ENCODE measurements at places on chromosomes 1 and 21. TPM values are rescaled to one million over a fixed set of nuclear protein-coding genes. Genes with fewer than 3 reads are reported as not detected.

DNA sequence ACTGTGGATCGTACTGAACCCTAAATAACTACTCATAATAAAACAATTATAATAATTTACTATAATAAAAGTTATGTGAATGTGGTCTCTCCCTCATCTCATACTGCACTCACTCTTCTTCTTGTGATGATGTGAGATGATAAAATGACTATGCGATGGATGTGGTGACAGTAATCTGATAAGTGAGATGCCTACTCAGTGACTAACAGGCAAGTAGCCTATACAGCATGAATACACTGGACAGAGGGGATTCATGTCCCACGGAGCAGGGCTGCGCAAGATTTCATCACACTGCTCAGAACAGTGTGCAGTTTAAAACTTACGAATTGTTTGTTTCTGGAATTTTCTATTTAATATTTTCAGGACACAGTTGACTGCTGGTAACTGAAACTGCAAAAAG, 304.0 kb downstream of the DUSP10 start:
- no peak overlapping the region for H3K27ac ChIP-seq
- no peak overlapping the region for H3K4me3 ChIP-seq
- peaks cover 17% of the 10 kb centered on the region for H3K4me1 ChIP-seq
- DNase-seq = no peak
- H3K36me3 ChIP-seq = no peaks in the 10 kb centered on the region
- no peaks in the 10 kb centered on the region for H3K27me3 ChIP-seq

DNA sequence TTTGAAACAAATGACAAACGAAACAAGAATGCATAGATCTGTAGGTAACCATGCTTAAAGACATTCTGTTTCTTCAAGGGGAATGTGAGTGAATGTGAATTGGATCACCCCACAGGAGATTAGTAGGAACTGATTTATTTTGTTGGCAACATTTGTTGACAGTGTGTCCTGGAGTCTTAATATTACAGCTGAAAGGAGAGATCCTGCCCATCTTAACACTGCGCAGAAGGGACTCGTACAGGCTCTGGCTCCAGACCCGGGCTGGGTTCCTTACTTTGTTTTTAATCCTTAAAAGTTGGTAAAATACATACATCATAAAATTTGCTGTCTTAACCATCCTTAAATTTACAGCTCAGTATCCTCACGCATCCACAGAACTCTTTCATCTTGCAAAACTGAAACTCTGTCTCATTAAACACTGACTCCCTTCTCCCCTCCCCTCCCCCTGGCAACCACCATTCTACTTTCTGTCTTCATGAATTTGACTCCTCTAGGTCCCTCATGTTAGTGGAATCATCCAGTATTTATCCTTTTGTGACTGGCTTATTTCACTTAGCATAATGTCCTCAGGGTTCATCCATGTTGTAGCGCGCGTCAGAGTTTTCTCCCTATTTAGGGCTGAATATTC, 74.1 kb downstream of the GALNT2 start:
- H3K27ac ChIP-seq = no peak overlapping the region
- no peaks in the 10 kb centered on the region for H3K27me3 ChIP-seq
- no peak for DNase-seq
- no peak overlapping the region for H3K4me3 ChIP-seq
- H3K36me3 ChIP-seq = no peaks in the 10 kb centered on the region

DNA sequence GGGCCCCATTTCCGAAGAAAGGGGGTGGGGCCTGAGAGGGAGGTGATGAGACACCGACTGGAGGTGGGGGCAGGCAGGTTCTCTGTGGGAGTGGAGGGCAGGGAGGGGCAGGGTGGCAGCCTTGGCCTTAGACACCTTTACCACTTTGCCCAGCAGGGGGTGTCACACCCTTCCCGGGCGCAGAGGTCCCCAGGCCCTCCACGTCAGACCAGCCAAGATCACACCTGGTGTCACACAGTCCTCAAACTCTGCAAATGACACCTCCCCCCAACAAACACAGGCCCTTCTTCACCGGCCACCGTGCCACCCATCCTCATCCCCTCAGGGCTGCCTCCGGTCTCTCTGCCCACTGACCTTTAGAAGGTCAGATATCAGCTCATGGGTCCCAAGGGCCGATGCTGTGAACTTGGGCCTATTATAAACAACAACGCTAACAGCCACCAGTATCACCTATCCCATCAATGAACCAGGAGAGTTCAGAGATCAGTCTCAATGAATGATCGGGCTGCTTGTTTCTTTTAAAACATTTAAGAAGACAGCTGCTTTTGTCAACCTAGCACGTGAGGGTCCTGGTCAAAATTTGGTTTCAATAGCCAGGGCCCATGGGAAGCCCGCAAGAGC, 103.9 kb downstream of the CASZ1 start:
- peak; percentile 57 for DNase-seq
- no peaks in the 10 kb centered on the region for H3K36me3 ChIP-seq
- peaks cover 10% of the 10 kb centered on the region for H3K27me3 ChIP-seq

DNA sequence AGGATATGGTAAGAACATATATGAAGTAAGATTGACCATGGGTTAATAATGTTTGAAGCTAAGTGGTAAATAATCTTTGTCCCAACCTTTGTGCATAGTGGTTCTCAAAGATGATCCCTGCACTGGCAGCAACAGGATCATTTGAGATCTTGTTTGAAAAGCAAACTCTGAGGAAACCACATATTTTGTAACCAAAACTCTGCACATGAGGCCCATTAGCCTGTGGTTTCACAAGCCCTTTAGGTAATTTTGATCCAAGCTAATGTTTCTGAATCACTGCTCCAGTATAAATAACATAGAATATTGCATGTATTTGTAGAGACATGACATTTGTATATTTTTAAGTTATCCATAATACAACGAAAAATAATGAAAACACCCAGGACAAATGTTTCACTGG, 147.9 kb upstream of the RGS18 start:
- H3K4me3 ChIP-seq = no peak overlapping the region
- no peaks in the 10 kb centered on the region for H3K4me1 ChIP-seq
- no peaks in the 10 kb centered on the region for H3K27me3 ChIP-seq
- no peak for DNase-seq
- no peaks in the 10 kb centered on the region for H3K36me3 ChIP-seq

DNA sequence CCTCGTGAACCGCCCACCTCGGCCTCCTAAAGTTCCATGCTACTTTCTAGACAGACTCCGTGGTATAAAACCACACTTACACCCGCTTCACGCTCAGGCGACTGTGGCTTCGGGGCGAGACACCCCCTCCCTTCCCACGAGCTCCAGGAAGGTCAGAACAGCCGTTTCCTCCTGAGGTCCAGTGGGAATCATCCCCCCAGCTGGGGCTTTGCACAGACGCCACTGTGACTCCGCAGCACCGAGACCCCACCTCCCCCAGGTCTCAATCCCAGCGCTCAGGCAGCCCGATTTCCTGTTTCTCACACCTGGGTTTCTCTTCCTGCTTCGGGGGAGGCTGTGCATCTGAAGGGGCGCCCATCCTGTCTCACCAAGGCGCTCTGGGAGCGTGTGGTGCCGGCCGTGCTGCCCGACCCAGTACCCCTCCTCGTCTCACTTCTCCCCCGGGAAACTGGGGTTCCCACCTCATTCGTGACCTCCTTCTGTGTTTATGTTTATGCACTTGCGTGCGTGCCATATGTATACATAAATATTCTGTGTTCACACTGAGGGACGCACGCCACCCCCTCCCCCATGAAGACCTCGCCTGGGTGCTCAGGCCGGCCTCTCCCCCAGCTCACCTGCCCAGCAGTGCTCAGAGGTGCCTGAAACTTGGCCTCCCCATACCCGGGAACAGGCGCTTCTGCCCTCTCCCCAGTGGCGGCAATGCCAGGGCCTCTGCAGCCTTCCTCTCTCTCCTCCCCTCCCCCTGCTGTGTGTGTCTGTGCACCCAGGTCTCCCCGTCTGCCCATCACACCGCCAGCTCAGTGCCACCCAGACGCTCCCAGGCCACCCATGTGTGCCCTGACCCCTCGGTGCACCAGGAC, 14.6 kb downstream of the SLC35E2B start:
- DNase-seq = no peak
- no peaks in the 10 kb centered on the region for H3K4me1 ChIP-seq
- H3K27me3 ChIP-seq = no peaks in the 10 kb centered on the region
- no peak overlapping the region for H3K27ac ChIP-seq

GRCh38 chr1:151720974-151721787, at the start of gene RIIAD1:
RIIAD1 (plus strand) TSS chr1:151721522; CDS start chr1:151721537, 15 bp downstream.
- H3K4me1 ChIP-seq = no peaks in the 10 kb centered on the region
- H3K27ac ChIP-seq = no peak within 1 kb of the TSS
- peak within 1 kb of the TSS; percentile 49 for H3K4me3 ChIP-seq
- no peaks in the 10 kb centered on the region for H3K27me3 ChIP-seq

DNA sequence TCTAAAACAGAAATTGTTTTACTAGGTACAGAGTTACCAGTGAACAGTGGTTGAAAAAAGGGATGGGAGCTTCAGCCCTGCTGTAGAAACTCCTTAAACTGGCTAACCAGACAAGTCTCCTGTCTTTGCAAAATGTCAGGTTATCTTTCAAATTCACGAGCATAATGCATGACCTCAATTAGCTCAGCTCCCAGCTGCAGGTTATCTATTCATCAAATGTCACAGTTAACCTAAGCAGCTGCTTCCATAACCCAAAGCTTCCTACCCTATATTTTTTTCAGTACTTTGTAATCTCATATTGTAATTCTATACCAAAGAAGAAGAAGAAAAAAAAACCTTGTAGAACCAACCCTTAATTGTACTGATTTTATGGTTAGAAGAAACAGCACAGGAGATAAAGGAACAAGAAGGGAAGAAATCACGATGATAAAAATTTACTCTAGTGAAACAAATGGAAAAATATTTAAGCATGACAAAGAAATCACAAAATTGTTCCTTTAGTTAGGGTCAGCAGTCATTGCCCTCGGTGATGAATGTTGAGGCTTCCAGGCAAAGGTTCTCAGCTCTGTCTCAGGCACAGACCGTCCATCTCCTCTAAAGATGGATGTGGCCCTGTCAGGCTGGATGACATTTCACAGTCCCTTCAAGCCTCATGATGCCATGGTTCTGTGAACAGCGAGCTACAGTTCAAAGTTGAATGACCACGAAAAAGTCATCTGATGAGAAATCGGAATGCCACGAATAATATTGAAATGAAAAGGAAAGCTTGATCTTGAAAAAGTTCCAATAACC, 95.9 kb downstream of the PLD5 start:
- H3K27ac ChIP-seq = peak overlapping the region; percentile 80
- no peak overlapping the region for H3K4me3 ChIP-seq
- H3K4me1 ChIP-seq = peaks cover 37% of the 10 kb centered on the region
- H3K27me3 ChIP-seq = no peaks in the 10 kb centered on the region
- DNase-seq = peak; percentile 35

DNA sequence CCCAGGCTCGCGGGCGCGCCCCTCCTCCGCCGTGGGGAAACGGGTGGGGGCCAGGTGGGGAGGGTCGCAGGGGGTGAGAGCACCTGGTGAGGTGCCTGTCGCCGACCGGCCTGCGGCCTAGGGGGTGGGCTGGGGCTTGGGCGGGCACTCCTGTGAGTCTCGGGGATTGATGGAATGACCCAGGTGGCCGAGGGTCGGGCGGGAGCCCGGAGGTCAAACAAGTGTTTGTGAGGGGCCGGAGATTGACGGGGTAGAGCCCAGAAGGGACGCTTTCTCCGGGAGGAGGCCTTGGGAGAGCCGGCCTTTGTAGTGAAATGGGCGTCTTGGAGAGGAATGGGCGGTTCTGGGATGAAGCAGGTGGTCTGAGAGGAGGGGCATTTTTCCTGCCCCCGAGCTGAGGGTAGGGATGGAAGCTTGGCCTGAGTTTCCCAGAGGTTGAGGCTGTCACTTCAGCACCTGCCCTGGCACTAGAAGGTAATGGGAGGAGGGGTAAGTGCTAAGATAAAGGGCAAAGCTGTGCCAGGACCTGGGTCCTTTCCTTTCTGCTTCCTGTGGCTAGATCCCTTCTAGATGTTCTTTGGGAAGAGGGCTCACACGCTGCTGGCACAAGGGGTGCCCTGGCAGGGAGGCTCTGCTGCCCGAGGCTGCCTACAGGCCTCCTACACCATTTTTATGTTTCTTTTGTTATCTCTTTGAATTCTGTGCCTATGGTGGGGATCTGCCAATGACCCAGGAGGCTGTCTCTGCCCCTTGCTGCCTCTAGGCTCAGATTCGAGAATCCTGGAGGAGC, 56.1 kb downstream of the NDUFS5 start:
- H3K4me3 ChIP-seq = peak overlapping the region; percentile 61
- H3K27me3 ChIP-seq = peaks cover 22% of the 10 kb centered on the region
- H3K27ac ChIP-seq = no peak overlapping the region
- DNase-seq = no peak

- peak overlapping the region; percentile 91 for H3K27ac ChIP-seq
- H3K4me1 ChIP-seq = peaks cover 4% of the 10 kb centered on the region
- DNase-seq = peak; percentile 84
- no peaks in the 10 kb centered on the region for H3K27me3 ChIP-seq
- peaks cover 27% of the 10 kb centered on the region for H3K36me3 ChIP-seq
- peak overlapping the region; percentile 38 for H3K4me3 ChIP-seq
Measured at GRCh38 chr21:46295996-46296752, 10.0 kb downstream of the YBEY start.

- H3K4me3 ChIP-seq = no peak overlapping the region
- peaks cover 86% of the 10 kb centered on the region for H3K36me3 ChIP-seq
- no peak overlapping the region for H3K27ac ChIP-seq
- no peak for DNase-seq
- no peaks in the 10 kb centered on the region for H3K27me3 ChIP-seq
- no peaks in the 10 kb centered on the region for H3K4me1 ChIP-seq
Measured at GRCh38 chr1:77945345-77945744, 33.5 kb downstream of the FUBP1 start.

DNA sequence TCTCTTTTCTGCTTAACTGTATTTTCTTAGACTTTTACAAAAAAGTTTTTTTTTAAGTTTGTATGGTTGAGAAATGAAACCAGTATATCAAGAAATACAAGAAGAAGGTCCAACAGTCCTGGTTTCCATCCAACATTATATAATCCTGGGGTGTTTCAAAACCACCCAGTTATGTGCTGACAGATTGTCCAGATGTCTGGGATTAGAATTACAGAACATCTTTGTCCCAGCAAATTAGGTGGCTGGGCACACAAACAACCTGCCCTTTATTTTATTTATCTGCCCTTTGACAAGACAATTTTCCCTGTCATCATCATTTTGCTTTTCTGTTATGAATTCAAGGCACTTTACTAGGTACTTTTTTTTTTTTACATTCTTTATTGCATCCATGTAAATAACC, 622.1 kb downstream of the PLPP3 start:
- no peak overlapping the region for H3K27ac ChIP-seq
- H3K27me3 ChIP-seq = peaks cover 4% of the 10 kb centered on the region
- H3K36me3 ChIP-seq = no peaks in the 10 kb centered on the region
- no peak for DNase-seq
- no peak overlapping the region for H3K4me3 ChIP-seq
- H3K4me1 ChIP-seq = no peaks in the 10 kb centered on the region

DNA sequence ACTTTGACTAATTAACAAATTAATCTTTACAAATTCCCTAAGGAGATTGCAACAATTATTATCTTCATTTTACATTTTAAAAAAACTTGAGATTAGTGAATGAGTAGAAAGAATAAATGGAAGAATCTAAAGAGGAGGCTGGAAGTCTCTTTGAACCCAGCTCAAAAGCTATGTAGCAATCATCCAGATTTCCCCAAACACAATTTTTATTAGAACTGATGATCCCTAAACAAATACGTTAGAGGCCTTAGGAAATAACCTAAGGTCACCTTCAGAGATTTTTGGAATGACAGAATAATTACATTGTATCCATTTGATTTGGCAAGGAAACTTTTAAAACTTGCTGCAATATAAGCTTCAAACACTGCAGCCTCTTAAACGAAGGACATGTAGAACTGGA, 242.4 kb upstream of the LYPLAL1 start:
- H3K27me3 ChIP-seq = no peaks in the 10 kb centered on the region
- peak overlapping the region; percentile 80 for H3K27ac ChIP-seq
- peak overlapping the region; percentile 53 for H3K4me3 ChIP-seq
- peaks cover 8% of the 10 kb centered on the region for H3K4me1 ChIP-seq
- no peak for DNase-seq

The IFI44 gene
- 6.5 TPM for total RNA-seq

The TRIM67 gene
- total RNA-seq = not detected
